ENCODE measurements at places on chromosomes 7 and 10.

DNA sequence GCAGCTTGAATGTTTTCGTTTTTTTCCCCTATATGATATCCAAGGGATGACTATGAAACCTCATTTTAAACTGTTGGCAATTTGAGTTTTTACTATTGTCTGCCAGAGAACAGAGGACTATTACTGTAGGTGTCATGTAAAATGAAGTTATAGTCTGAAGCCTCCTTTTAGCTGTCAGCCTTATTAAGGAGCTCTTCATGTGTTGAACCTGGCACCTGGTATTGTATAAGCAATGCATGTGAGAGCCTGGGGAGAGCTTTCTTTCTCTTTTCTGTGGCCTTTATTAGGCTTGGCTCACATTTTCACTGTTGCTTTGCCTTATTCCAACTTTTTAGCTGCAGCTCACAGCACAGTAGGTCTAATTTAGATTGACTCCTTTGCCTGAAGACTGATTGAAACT is 119.1 kb upstream of the FOXP2 start:
- no peak for DNase-seq

- DNase-seq = no peak
These were observed 67.2 kb downstream of the RBM20 start for GRCh38 chr10:110711382-110711781.

DNA sequence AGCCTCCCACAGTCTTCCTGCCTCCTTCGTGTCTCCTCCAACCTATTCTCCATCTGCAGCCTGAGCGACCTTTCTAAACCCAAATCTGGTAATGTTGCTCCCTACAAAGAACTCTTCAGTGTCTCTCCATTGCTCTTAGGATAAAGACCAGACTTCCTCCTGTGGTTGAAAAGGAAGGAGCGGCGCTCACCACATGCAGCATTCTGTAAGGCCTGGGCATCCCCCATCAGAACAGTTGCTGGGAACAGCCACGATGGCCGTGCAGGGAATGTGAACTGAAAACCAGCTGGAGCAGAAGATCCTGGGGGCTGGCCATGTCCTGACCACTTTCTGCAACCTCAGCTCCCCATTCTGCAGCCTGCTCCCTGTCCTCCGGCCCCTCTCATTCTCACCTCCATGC is 237.8 kb upstream of the ZMIZ1 start:
- no peak for DNase-seq

DNA sequence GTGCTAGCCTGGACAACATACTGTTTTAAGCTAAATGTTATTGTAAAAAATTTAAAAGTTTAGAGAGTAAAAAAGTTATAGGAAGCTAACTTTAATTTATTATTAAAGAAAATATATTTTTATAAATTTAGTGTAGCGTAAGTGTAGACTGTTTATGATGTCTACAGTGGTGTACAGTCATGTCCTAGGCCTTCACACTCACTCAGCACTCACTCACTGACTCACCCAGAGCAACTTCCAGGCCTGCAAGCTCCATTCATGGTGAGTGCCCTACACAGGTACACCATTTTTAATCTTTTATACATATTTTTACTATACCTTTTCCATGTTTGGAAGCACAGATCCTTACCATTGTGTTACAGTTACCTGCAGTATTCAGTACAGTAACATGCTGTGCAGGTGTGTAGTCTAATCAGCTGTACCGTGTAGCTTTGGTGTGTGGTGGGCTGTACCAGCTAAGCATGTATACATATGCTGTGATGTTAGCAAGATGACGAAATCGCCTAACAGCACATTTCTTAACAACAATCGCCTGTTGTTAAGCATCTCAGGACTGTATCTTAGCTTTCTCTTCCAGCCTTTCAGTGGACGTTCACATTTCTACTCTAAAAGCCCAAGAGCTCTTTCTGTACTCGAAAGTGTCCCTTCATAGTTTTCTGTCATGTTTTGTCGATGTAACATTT is 12.5 kb downstream of the RNF32 start:
- no peak for DNase-seq

DNA sequence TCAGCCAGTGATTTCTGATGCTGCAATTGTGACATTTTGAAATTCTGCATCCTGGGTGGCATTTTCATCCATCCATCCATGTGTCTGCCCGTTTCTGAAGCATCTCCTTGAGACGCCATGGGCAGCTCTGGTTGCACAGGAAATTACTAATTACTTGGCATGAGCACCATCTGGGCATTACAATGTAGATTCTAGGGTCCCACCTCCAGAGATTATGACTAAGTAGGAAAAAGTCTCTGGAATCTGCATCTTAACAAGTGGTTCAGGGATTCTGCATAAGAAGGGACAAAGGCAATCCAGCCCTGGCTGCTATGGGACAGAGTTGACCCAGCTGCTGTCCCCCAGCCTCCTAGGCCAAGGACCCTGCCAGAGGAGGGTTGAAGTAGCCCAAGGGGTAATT is 65.3 kb downstream of the CUZD1 start:
- no peak for DNase-seq

- DNase-seq = no peak
These were observed 111.7 kb downstream of the JCAD start for GRCh38 chr10:29947701-29948060.

Data from NCI-H1694 (cell line).